ENCODE measurements at places on chromosomes 4 and X. TPM values are rescaled to one million over a fixed set of nuclear protein-coding genes. Genes with fewer than 3 reads are reported as not detected.

The BRS3 gene
- not detected for total RNA-seq

The ETDB gene
- total RNA-seq: not detected

The XAGE2 gene
- total RNA-seq: not detected

The GTPBP6 gene
- 37.5 TPM for total RNA-seq

DNA sequence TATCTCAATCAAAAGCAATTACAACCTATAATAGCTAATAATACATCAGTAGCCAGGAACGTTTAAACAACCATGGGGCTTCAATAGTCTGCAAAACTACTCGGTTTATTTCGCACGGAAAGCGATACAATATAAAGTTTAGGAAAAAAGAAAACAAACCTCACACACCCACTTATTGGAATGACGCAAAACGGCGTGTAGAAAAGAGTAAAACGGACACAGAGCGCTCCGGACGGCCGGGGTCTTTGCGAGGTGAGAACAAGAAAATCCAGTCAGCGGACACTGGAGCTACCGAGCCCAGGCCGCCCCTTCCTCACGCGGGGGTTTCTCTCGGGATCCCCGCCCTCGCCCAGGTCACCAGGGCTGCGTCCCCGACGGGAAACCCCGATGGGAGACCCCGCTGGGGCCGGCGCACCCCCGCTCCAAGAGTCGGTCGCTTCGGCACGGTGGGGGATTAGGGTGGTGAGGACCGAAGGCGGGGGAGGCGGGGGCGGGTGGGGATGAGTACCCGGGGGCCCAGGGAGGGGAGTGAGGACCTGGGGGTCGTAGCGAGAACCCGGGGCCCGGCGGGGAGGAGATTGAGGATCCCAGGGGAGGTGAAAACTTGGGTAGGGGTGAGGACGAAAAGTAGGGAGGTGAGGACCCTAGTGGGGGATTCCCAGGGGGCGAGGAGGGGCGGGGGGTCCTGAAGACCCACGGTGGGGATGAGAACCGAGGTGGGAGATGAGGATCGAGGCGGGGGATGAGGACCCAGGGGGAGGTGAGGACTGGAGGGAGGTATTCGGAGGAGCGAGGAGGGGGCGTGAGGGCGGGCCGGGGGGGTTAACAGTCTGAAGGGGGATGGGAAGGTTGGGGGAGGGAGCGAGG is 737 bp downstream of the NELFA start:
- peak overlapping the region; percentile 93 for H3K4me3 ChIP-seq
- DNase-seq: no peak
- no peaks in the 10 kb centered on the region for H3K27me3 ChIP-seq
- peaks cover 18% of the 10 kb centered on the region for H3K4me1 ChIP-seq

- peaks cover 49% of the 10 kb centered on the region for H3K4me1 ChIP-seq
- peak; percentile 7 for DNase-seq
- H3K4me3 ChIP-seq: peak overlapping the region; percentile 85
- H3K27ac ChIP-seq: no peak overlapping the region
- no peaks in the 10 kb centered on the region for H3K36me3 ChIP-seq
Observed at GRCh38 chr4:30717208-30718020, 2.8 kb upstream of the PCDH7 start.

DNA sequence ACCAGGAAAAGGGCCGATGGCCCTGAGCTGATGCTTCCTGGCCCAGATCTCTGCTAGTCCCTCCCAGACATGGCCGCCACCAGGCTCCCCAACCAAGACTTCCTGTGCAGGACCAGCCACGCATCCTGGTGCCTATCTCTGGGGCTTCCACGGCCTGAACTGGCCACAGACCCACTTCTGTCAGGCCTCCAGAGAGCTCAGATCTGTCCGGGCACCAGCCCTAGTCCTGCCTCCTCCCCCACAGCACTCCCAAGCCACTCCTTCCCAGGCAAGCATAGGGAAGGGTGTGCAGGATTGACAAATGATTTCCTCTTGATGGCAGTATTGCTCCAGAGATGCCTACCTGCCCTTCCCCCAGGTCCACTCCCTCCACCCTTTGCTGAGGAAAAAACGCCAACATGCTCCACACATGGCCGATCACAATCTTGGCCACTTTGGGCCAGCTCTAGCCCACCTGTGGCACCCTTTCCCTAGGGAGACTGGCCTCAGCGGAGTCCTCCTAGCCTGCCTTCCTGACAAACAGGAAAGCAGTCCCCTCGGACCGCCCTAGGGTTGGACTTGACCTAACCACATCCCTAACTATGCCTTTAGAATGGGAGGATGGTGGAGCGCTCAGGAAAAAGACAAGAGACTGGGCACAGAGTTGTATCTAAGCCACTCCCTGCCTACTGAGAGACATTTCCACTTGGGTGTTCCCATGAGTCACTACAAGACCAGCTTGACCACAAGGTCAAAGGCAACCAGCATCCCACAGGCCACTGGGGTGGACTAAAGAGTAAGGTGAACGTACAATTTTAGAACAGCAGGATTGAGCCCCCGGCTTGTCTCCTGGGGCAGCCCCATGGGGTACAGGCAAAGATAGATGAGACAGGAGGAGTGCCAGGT is 277.5 kb upstream of the AGTR2 start:
- H3K4me1 ChIP-seq: no peaks in the 10 kb centered on the region
- H3K4me3 ChIP-seq: no peak overlapping the region
- no peak overlapping the region for H3K27ac ChIP-seq
- H3K27me3 ChIP-seq: no peaks in the 10 kb centered on the region

DNA sequence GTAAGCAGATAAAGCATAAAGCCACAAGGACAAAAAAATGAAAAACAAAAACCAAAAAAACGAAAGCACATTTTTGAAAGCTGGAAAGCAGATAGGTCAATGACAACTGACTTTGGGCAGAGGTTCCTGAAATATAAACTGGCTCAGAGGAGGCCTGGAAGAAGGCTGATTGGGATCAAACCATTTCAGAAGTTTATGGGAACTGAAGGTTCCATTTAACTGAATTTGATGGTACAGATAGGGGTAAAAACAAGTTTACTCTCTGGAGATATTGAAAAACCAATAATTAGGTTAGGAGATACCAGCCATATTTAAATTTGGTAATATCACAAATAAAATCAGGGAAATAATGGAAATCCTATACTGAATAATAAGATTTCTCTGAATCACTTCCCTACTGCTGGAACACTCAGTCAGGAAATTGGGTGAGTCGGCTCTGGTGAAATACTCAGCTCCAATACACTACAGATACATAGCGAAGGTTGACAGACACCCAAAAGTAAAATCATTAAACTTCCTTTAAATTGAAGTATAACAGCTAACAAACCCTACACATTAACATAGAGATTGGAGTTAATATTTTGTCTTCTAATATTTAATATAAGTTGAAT is 1584.3 kb downstream of the STIM2 start:
- H3K36me3 ChIP-seq: no peaks in the 10 kb centered on the region
- H3K4me1 ChIP-seq: peaks cover 58% of the 10 kb centered on the region

- no peak overlapping the region for H3K27ac ChIP-seq
- H3K27me3 ChIP-seq: peaks cover 9% of the 10 kb centered on the region
- peaks cover 13% of the 10 kb centered on the region for H3K4me1 ChIP-seq
- peak; percentile 29 for DNase-seq
- H3K36me3 ChIP-seq: no peaks in the 10 kb centered on the region
- H3K4me3 ChIP-seq: no peak overlapping the region
Observed at GRCh38 chr4:174358829-174359228, 75.1 kb downstream of the CEP44 start.

DNA sequence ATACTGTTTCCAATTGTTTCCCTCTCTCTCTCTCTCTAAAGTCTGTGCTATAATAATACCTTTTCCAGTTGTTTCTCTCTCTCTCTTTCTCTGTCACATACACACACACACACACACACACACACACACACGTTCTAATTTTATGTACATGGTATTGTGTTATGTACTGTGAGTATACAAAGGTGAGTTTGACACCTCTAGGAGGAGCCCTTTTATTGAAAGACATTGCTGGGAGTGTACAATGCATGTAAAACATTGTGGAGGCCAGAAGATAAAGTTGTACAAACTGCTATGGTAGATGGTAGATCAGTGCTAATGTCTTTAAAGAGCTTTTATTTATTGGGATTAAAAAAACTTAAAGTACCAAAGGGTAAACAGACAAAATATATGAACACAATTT is 53.6 kb downstream of the BLTP1 start:
- H3K27me3 ChIP-seq: no peaks in the 10 kb centered on the region
- peaks cover 7% of the 10 kb centered on the region for H3K36me3 ChIP-seq
- H3K4me3 ChIP-seq: no peak overlapping the region
- no peak for DNase-seq
- H3K4me1 ChIP-seq: no peaks in the 10 kb centered on the region

GRCh38 chr4:107691378-107691777 is 28.7 kb downstream of the PAPSS1 start:
- no peak for DNase-seq
- H3K27ac ChIP-seq: no peak overlapping the region
- H3K4me3 ChIP-seq: no peak overlapping the region
- peaks cover 14% of the 10 kb centered on the region for H3K36me3 ChIP-seq
- H3K4me1 ChIP-seq: no peaks in the 10 kb centered on the region

All from HFFc6 (cell line).